ENCODE measurements at places on chromosomes 2 and 18.
A peak's percentile ranks its signal among the peaks of the same experiment; 100 is the strongest.

DNA sequence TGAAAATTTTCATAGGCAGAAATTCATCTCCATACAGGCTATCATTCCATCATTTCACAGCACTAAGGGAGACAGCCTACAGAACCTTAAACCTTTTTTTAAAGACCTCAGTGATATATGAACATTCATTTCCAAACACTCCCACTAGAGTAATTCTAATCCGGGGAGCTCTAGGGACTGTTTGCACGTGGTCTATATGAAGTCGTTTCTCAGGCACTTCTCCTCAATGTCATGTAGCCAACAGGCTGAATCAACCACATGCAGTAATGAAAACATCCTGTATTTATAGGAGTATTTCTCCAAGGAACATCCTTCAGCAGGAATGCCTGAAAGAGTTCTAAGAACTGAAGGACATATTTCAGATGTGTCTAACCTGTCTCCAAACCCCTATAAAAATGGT lies 97.3 kb upstream of the CREB1 start:
- DNase-seq, result no peak

GRCh38 chr2:152627351-152627957 lies 89.8 kb downstream of the PRPF40A start:
- DNase-seq, result no peak

DNA sequence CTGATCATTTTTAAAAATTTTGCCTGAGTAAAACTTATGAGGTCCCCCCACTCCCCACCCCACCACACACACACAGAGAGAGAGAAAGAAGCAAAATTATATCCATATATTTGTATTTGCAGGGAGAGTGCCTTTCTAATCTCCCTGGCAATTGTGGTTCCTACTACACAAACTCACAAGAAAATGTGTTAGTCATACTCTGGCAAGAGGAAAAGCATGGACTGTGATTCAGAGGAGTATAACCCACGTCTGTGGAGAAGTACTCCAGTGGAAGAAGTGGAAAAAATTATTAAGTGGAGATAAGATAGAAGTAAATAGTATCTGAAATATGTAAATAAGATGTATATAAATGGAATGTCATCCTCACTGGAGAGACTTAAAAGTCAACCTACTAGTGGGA lies 114.0 kb downstream of the DSEL start:
- no peak for DNase-seq

GRCh38 chr2:119011162-119011909 lies 69.3 kb downstream of the MARCO start:
- DNase-seq, result peak; percentile 52

GRCh38 chr18:41875094-41875780 lies 79.8 kb upstream of the PIK3C3 start:
- no peak for DNase-seq

DNA sequence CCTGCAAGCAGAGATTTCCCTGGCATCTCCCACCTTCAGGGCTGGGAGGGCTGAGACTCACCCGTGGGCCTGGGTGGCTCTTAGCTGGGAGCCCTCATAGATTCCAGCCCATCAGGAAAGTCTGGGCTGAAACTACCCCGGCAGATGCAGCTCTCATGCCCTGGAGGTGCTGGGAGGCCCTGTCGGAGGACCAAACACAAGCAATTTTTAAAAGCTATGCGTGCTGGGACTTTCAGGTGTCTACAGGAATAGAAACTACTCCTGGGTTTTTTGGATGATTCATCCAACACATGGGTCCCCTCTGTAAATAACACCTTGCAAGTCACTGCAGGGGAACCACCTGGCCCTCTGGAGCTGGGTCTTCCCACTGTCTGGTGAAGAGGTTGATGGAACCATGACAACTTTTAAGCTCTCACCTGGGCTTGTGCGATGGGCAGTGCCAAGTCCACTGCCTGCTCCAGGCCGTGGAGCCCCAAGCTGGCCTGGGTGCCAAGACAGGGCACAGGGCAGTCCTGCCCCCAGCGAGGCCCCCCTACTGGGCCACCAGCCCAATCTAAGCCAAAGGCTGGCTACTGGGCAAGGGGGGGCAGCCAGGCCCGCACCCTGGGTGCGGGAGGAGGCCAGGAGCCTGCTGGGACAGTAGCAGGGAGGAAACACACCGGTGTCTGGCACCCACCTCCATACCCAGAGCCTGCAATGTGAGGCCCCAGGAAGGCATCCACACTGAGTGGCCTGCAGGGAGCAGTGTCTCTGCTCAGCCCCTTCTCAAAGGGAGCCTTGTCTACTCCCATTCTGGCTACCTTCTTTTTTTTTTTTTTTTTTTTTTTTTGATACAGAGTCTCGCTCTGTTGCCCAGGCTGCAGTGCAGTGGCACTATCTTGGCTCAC lies 1.1 kb upstream of the GPR55 start:
- DNase-seq, result no peak

DNA sequence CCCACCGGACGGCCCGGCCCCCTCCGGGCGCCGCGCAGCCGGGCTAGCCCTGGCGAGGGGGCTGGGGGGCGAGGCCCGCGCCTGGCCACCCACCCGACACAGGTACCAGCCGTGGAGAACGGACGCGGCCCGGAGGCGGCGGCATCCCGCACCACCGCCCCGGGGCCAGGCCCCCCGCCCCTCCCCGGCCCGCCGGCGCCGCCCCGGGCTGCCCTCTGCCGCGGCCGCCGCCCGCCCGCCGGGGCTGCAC lies 405 bp downstream of the SOS1 start:
- DNase-seq, result no peak

GRCh38 chr2:28598484-28598883 lies 102.6 kb downstream of the PLB1 start:
- DNase-seq, result no peak

DNA sequence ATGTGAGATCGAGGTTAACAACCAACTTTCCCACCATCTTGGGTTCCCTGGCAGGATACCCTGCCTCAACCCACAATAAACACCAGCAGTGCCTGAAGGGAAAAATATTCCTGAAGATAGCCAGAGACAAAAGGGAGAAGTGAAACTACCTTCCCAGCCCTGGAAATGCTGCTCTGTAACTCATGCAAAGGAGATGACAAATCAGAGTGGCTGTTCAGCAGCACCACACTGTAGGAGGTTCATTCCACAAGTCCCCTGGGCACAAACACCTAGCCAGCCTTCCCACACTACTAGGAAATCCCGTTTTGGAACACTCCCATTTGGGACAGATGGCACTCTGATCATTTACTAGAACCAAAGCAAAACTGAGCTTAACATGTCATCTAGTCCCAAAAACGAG lies 190.7 kb upstream of the RBBP8 start:
- no peak for DNase-seq

GRCh38 chr2:9232886-9233285 lies 26.3 kb downstream of the ASAP2 start:
- DNase-seq, result no peak

DNA sequence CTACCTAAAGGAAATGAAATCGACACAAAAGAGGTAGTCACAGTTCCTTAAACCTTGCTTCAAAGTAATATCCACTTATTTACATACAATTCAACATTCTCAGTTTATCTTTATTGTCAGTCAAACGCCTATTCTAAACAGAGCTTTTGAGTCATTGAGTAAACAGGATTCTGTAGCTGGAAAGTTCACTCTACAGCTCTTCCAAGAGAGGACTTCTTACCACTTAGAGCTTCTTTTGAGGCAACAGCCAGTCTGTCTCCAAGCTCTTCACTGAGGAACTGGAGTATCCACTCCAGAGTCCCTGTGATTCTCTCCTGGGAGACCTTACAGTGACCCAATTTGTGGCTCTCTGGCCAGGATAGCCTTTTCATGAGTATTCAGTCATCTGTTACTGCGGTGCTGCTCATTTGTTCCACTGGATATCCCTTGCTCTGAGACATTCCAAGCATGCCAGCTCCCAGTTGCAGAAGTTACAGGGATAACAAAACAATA lies 210.9 kb upstream of the OSR1 start:
- no peak for DNase-seq

- DNase-seq, result no peak
These were observed 70.8 kb upstream of the STK17B start for GRCh38 chr2:196242131-196242620.

DNA sequence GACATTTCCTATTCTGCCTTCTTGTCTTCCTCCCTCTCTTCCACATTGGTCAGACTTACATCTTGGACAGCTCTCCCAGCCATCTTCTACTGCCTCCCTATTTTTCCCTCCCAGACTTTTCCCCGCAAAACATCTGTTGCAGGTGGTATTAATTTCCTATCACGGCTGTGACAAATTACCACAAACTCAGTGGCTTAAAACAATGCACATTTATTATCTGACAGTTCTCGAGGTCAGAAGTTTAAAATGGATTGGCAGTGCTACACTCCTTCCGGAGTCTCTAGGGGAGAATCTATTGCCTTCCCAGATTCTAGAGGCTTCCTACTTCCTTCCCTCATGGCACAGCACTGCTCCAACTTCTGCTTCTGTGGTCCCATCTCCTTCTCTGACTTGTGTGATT lies 33.3 kb downstream of the STRADB start:
- no peak for DNase-seq

DNA sequence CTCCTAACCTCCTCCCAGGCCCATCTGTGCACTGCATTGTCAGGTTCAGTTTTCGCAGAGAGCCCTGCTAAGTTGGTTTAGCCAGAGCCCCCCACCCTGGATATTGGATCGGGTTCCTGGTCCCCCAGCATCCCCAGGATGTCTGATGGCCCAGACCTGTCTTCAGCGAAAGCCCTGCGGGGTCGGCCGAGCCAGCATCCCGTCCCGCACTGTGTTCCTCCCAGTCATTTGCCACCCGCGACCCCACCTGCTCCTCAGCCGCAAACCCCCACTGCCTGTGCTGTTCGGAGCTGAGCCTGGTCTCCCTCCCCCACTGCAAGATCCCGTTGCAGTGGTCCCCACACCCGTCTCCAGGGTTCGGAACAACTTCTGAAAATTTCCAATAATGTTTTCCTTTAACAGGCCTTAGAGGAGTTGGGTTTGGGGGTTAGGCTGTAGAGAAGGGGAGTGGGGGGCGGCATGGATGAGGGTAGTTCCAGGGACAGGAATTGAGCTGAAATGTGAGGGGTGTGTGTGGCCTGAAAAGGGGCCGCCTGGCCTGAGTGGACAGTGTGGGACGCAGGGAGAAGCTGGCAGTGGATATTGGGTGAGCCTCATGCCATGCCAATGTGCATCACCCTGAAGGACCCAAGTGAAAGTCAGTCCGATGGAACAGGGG lies 1.6 kb upstream of the COPS9 start:
- DNase-seq, result no peak

DNA sequence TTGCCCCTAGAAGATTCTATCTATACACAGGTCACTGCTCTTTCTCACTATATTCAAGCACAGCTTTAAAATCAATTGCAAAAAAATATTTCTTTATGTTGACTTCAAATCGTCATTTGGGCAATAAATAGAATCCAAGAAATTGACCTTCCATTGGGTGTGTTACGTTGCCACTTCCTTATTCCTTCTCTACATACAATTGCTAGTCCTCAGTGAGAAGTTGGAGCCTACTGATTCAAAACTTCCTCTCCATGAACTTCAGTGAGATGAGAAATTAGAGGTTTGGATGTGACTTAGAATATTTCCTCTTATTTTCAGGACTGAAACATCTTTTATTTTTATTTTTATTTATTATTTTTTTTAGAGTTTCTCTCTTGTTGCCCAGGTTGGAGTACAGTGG lies 40.3 kb downstream of the PMAIP1 start:
- DNase-seq, result no peak

DNA sequence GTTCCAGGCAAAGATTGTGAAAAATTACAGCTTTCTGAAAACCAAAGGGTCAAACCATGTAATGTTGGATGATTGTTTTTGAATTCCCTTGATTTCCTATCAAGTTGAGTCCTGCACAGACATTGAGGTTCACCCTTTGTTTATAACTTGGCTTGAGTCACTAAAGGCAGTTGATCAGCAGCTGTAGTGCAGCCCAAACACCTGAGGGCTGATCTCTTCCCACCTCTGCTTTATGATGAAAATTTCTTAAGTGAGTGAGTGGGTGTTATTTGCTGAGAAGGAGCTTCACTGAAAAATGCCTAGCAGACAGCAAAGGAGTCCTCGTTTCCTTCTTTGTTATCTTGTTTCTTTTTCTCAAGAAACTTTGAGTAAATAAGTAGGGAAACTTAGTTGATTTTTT lies 31.9 kb upstream of the BMPR2 start:
- no peak for DNase-seq

DNA sequence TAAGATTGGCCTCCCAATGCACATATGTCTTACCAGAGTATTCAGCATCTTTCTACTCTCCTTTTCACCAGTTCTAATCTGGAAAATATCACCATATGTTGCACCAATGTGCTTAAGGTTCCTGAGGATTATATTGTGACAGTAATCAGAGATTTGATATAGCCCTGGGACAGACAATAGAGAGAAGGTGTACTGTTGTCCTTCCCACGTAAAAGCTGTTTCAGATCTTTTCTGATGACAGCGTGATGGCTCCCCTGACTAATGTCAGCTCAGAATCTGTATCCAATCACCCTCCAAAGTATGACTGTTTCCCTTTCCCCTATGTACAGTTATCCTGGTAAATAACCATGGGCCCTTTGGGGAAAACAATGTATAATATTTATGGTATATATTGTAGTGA lies 9.0 kb upstream of the MLPH start:
- no peak for DNase-seq

DNA sequence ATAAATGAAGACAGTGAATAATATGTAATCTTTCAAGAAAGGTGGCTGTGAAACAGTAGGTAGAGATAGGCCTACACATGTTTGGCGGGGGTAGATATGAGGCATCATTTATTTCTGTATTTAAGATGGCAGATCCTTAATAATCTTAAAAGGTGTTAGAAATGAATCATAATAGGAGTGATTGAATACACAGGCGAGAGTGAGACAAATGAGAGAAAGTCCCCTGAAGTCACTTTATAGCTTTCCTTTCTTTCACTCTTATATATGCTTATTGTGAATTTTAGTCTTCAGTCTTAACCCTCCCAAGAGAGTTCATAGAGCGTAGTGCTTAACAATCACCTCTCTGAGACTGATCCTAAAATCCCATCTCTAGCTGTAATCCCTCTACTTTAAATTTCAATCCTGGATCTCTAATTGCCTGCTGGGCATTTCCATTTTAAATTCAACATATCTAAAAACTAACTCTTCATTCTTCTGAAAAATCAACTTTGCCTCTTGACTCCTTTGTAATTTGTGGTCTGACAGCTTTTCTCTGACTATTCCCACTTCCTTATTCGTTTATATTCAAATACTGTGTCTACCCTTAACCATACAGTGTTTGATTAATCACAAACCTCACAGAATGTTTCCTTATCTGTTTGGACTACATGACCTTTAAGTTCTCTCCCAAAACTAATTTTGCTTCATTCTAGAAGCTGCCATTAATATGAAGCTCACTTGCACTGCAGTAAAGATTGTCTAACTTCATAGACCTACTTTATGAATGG lies 463.7 kb upstream of the FSIP2 start:
- DNase-seq, result no peak

Data from NCI-H510A (cell line).